ENCODE measurements at places on chromosomes 3 and 15.

DNA sequence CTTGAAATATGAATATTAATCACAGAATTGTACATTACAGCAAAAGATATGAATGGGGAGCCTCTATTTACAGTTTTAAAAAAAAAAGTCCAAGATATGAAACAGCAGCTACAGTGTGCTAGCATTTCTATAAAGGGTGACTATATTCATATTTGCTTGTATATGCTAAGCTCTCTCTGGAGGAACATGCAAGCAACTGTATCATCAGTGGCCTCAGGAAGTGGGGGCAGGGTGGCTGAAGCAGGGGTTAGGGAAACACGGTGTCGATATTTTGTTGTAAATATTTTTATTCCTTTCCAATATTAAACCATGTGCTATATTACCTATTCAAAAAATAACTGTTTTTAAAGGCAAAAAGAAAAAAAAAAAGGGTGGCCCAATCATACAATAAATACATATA is 2.3 kb downstream of the UACA start:
- no peak for DNase-seq

DNA sequence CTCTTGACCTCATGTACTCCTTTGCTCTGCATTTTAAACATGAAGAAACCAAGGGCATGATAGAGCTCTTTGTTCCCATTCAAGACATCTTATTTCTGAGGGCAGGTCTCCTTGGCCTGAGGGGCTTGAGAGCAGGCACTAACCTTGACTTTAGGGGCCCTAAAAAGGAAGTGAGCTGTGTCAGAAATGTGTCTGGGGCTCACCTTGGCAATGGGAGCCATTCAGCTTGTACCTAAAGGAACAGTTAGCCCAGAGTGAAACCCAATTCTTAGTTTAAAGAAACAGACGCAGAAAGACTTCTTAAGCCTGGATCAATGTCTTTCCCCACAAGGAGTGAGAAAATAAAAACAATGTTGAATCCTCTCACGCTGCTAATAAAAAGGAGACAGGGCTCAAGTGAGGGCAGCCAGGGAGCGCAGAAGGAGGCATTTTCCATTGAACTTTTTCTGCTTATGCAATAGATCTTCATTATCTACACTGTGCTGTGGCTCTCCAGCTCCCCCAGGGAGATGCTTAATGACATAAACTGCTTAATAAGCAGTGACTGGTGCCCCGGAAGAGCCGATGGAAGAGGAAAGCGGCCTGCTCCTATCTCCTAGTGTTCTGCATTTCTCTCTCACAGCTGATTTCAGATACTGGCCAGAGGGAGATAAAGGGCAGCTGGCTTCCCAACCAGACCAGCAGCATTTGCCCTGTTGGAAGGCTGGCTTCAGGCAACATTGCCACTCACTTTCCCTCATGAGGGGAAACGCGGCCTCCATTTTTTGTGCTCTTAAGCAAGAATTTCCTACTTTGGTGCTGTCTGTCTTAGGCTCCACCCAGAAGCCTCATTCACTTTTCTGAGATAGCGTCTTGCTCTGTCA is 152.0 kb downstream of the OPA1 start:
- no peak for DNase-seq

- no peak for DNase-seq
These were observed 34.1 kb upstream of the KLF13 start for GRCh38 chr15:31292391-31293015.

DNA sequence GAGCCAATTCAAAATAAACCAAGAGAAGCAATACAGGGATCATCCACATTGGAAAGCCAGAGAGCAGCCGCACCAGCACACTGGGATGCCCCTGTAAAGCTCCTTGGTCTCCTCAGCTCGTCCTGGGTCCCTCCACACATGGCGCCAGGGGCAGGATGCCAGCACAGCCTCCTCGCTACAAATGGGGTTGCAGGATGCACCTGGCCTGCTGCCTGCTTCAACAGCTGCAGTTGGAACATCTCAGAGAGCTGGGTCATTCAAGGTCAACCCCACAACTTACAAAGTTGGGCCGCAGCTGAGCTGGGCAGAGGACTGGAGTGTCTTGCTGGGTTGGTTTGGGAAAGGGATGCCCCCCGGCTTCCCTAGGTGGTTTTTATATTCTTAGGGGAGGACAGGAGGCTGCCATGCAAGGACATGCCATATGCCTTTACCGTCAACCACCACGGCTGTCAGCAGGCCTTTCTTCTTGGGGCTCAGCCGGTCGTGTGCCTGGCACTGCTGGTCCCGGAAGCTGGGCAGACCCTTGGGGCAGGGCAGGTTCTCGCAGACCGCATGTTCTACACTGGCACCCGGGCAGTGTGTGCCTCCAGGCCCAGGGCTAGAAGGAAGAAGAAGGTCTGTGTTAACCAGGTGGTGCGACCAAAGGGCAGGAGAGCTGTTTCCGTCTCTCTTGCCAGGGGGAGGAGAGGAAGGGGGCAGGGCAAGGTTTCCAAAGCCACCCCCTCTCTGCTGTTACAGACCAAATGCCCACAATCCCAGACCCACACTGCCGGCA is 225.2 kb downstream of the ADAMTS17 start:
- no peak for DNase-seq

GRCh38 chr15:59830098-59830497 is 141.0 kb upstream of the BNIP2 start:
- DNase-seq = no peak

DNA sequence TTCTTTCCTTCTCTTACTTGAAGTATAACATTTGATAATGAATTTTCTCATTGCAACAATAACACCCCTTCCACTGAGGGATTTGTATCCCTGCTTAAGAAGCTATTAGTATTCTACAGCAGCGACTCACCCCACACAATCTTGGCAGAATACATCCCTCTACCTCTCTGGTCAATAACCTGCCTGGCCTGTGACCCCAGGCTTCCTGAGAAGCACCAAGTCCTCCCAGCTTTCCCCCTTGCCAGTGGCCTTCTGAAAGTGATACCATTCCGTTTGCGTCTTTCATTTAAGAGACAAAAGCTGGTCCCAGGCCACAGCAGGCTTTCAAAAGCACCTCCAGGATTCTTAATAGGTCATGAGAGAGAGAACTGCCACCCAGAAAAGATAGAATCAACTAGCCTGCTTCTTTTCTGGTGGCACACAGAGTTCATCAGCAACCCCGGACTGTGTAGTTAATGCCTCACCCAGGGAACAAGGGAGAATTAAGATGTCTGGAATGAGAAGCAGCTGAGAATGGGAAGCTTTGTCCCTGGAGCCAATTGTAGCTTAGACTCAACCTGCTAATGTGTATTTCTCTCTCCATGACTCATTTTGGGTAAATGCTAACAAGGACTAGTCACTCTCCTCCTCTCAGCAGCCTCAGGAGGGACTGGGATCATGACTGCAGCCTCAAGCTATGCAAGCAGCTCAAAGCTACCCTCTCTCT is 101.0 kb upstream of the CPNE4 start:
- DNase-seq = no peak

GRCh38 chr3:127822041-127822681 is at the start of gene MGLL:
Gene MGLL (minus strand): TSS chr3:127822515. CDS start chr3:127822318, 197 bp downstream.
- DNase-seq = no peak
